ENCODE measurements at places on chromosomes 16 and 17. TPM values are rescaled to one million over a fixed set of nuclear protein-coding genes. Genes with fewer than 3 reads are reported as not detected.

DNA sequence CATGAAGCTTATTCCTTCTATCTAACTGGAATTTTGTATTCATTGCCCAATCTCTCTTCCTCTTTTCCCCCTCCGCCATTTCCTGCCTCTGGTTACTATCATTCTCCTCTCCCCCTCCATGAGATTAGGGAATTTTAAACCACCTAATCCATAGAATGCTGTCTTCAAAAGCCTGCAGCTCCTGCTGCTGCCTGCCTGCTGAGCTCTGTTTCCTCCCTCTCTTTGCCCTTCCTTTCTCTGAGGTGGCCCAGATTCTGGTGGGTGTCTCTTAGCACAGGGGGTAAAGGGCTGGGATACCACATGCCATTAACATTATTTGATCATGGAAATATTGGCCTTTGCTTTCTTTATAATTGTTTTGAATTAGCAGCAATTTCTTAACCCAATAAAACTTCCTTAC, 241.6 kb downstream of the CNTNAP4 start:
- H3K4me1 ChIP-seq, result no peaks in the 10 kb centered on the region
- no peak overlapping the region for H3K4me3 ChIP-seq
- no peak for DNase-seq
- no peaks in the 10 kb centered on the region for H3K36me3 ChIP-seq

DNA sequence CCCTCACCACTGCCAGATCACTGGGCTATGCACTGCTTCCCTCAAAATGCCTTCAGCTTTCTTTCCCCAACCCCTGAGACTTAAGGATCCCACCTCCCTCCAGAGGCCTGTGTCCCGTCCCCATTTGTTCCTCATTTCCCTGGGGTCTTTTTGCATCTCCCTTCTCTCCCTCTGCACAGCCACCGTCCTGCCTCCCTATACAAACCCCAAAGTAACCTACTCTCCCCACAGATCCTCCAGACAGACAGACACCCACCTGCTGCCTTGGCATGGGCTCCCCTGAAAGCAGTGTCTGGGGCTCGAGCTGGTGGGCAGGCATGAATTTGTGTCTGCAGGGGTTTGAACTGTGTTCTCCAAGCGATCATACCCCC, 69.4 kb upstream of the TNRC6C start:
- H3K36me3 ChIP-seq, result no peaks in the 10 kb centered on the region
- no peaks in the 10 kb centered on the region for H3K27me3 ChIP-seq
- no peak overlapping the region for H3K4me3 ChIP-seq

DNA sequence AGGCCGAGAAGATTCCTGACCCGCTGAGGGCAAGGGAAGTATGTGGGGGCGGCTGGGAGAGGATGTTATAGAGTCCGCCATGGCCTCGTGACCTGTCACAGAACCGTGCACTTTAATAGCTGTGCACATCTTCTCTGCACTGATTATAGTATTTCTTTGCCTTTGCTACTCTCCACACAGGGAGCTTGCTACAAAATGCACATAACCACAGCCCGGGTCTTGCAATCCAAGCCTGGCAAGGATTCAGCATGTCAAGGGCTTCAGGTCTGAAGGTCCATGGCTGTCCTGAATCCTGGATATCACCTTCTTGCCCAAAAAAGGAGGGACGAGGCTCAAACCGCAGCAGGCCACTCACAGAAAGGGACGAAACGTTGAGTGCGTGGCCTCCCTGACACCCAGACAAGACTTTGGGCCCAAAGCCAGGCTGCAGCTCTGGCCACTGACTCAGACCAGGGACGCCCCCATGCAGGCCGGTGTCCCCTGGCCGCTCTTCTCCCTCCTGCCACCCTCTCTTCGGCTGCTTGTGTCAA, 43.7 kb downstream of the USP22 start:
- no peaks in the 10 kb centered on the region for H3K27me3 ChIP-seq
- H3K4me1 ChIP-seq, result no peaks in the 10 kb centered on the region
- no peak for DNase-seq
- no peak overlapping the region for H3K27ac ChIP-seq

- H3K36me3 ChIP-seq, result no peaks in the 10 kb centered on the region
- no peaks in the 10 kb centered on the region for H3K27me3 ChIP-seq
- no peak overlapping the region for H3K27ac ChIP-seq
- no peak for DNase-seq
- no peak overlapping the region for H3K4me3 ChIP-seq
These were observed 36.2 kb downstream of the DGKE start for GRCh38 chr17:56870081-56870651.

DNA sequence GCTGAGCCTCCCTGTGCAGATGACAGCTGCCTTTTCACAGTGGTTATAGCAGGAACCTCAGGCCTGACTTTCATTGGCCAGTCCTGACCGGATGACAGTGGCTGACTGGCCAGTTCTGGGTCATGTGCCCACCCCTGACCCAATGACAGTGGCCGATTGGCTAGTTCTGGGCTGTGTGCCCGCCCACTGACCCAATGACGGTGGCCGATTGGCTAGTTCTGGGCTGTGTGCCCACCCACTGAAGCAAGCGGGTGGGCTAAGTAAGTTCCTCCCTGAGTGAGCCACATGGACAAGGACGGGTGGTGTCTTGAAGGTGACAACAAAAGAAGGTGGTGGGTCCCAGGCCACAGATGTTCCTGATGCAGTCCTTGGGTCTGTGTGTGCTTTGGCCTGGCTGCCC, 9.5 kb downstream of the DEF8 start:
- peaks cover 9% of the 10 kb centered on the region for H3K36me3 ChIP-seq
- no peak overlapping the region for H3K27ac ChIP-seq
- H3K4me3 ChIP-seq, result no peak overlapping the region
- no peaks in the 10 kb centered on the region for H3K27me3 ChIP-seq

Gene CSH1
- total RNA-seq, result not detected

Gene PLK1
- 1.1 TPM for total RNA-seq

- peaks cover 8% of the 10 kb centered on the region for H3K4me1 ChIP-seq
- no peak for DNase-seq
- H3K27me3 ChIP-seq, result no peaks in the 10 kb centered on the region
- no peak overlapping the region for H3K27ac ChIP-seq
- no peaks in the 10 kb centered on the region for H3K36me3 ChIP-seq
- H3K4me3 ChIP-seq, result no peak overlapping the region
These were observed 902 bp upstream of the DHRS7B start for GRCh38 chr17:21125862-21126261.

GRCh38 chr17:65184235-65184959, 47.2 kb downstream of the RGS9 start:
- H3K4me3 ChIP-seq, result no peak overlapping the region
- H3K36me3 ChIP-seq, result no peaks in the 10 kb centered on the region
- H3K4me1 ChIP-seq, result no peaks in the 10 kb centered on the region
- H3K27me3 ChIP-seq, result no peaks in the 10 kb centered on the region
- no peak for DNase-seq

GRCh38 chr17:31564883-31565301, 173.4 kb downstream of the RAB11FIP4 start:
- no peak overlapping the region for H3K27ac ChIP-seq
- H3K4me1 ChIP-seq, result peaks cover 5% of the 10 kb centered on the region
- no peaks in the 10 kb centered on the region for H3K36me3 ChIP-seq
- H3K27me3 ChIP-seq, result no peaks in the 10 kb centered on the region
